ENCODE measurements at places on chromosomes 7 and 10.

- no peak for DNase-seq
Observed at GRCh38 chr7:64651632-64652165, 14.2 kb upstream of the ZNF107 start.

GRCh38 chr7:26034391-26034790, 117.6 kb upstream of the NFE2L3 start:
- DNase-seq, result no peak

DNA sequence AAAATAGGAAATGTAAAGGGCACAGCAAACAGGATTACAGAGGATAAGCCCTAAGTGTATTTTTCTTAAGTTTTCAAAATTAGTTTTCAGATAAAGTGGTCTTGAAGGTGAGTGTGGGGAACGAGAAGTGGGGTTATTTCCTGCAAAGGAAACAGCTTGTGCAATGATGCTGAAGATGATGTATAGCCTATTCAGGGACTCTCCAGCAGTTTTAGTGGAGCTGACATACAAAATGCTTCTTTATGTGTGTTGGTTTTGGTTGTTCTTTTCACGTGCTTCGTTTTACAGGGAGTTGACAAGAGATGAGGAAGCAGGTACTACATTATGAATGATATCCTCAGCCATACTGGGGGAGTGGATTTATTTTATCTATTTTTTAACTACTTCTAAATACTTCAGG, 20.5 kb downstream of the CASD1 start:
- DNase-seq, result no peak

DNA sequence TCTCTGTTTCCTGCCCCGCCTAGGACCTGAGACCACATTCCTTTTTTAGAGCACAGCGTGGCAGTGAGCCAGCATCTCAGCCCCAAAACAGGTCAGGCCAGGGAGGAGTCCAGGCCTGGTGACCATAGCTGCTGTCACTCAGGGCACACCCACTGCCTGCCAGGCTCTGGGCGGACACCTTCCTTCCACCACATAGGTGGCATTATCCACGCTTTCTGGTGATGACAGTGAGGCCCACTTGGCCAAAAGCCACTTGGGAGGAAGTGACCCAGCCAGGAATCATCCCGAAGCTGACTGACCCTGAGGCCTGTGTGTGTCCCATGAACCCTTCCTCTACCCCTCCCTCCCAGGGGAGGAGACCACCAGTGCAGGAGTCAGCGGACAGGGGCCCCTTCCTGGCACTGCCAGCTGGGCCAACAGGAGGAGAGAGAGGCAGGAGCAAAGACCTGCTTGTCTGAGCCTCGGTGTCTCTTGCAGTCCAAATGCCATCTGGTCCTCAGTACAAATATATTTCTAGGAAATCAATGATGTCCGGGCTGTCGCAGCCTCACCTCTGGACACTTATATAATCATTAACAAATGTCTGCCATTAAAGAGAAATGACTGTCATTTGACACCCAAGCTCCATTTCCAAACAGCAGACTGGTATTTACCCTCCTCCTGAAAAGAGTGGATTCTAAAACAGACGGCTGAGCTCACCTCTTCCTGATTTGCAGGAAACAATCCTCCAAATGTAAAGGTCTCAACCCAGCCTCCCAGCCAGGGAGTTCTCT, 63.0 kb downstream of the ABRAXAS2 start:
- DNase-seq, result no peak

- DNase-seq, result no peak
Observed at GRCh38 chr7:13692548-13692947, 296.9 kb downstream of the ETV1 start.
